ENCODE measurements at places on chromosomes 16 and 17.

GRCh38 chr17:15092261-15092660 lies 172.9 kb downstream of the PMP22 start:
- no peak for DNase-seq

GRCh38 chr16:11635113-11635652 lies 33.1 kb upstream of the SNN start:
- DNase-seq: no peak

GRCh38 chr17:30337393-30337999 lies 3.6 kb upstream of the TMIGD1 start:
- DNase-seq: no peak

DNA sequence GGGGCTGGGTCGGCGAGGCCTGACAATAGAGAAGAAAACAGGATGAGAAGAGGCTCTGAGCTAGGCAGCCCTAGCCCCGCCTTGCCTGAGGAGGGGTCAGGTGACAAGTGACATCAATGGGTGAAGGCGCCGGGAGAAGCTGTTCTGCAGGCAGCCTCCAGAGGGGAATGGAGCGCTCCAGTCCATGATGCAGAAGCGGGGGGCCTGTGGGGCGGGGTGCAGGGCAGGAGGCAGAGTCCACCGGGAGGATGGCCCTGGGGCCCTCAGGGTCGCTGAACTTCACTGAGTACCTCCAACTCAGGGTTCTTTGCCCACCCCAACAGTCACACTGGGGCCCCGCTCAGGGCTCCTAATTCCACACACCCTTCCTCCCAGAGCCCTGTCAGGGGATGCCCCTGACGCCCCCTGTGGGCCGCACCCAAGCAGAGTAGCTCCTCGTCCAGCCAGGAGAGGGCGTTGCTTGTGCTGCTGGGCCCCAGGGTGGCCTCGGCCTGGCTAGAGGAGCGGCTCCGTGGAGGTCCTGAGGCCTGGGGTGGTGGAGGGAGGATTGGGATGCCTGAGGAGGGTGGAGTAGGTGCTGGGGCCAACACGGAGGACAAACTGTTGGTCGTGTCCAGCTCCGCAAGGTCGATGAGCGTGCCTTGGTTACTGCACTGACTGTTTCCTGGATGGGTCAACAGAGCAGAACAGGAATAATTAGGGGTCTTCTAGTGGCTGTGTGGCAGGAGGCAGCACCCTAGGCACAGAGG lies 20.8 kb downstream of the GGA3 start:
- DNase-seq: no peak

DNA sequence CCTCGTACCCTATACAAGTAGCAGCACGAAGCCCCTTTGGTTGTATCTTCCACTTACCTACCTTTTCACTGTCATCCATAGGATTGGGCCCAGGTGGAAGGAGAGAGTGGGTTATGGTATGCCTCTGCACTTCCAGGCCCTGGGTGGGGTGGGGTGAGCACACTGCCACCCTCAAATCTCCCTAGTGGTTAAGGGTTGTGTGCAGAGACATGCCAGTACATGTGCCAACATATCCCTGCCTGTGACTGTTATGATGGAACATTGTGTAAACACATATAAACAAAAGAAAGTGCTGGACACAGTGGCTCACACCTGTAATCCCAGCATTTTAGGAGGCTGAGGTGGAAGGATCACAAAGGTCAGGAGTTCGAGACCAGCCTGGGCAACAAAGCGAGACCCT lies 11.1 kb downstream of the HROB start:
- DNase-seq: no peak
